Endothelial cell of coronary artery (primary cell): ENCODE measurements at places on chromosomes 5 and 9. TPM values are rescaled to one million over a fixed set of nuclear protein-coding genes. Genes with fewer than 3 reads are reported as not detected.

Gene PCDHGA5
- 0.90 and 1.2 TPM in 2 replicates for total RNA-seq

Gene CFAP77
- total RNA-seq: 0.09 TPM in 1 of 2 replicates, not detected in the other

Gene PRDM9
- not detected in 2 replicates for total RNA-seq

Gene PTGER4
- 36.8 and 39.5 TPM in 2 replicates for total RNA-seq

Gene OR1Q1
- total RNA-seq: not detected in 2 replicates

Gene TCF7
- total RNA-seq: under 0.01 and 0.09 TPM in 2 replicates

Gene DEPDC1B
- total RNA-seq: 4.7 and 12.2 TPM in 2 replicates

Gene GRIN1
- under 0.01 and 0.09 TPM in 2 replicates for total RNA-seq

Gene SHC3
- 7.6 and 9.4 TPM in 2 replicates for total RNA-seq

Gene RANBP17
- 5.9 and 12.4 TPM in 2 replicates for total RNA-seq

Gene B4GALT7
- total RNA-seq: 29.4 and 35.0 TPM in 2 replicates

Gene WDR41
- 54.3 and 74.2 TPM in 2 replicates for total RNA-seq

Gene PFN3
- total RNA-seq: not detected in 2 replicates

Gene AFAP1L1
- total RNA-seq: 92.1 and 118 TPM in 2 replicates

Gene LCN15
- total RNA-seq: not detected in 2 replicates

Gene SELENOP
- 0.09 and 0.47 TPM in 2 replicates for total RNA-seq
